ENCODE measurements at places on chromosomes 2 and 18.

GRCh38 chr2:3024401-3024935 is 353.1 kb downstream of the EIPR1 start:
- no peak for DNase-seq

- no peak for DNase-seq
Observed at GRCh38 chr2:72581560-72582181, 244.2 kb downstream of the EXOC6B start.

DNA sequence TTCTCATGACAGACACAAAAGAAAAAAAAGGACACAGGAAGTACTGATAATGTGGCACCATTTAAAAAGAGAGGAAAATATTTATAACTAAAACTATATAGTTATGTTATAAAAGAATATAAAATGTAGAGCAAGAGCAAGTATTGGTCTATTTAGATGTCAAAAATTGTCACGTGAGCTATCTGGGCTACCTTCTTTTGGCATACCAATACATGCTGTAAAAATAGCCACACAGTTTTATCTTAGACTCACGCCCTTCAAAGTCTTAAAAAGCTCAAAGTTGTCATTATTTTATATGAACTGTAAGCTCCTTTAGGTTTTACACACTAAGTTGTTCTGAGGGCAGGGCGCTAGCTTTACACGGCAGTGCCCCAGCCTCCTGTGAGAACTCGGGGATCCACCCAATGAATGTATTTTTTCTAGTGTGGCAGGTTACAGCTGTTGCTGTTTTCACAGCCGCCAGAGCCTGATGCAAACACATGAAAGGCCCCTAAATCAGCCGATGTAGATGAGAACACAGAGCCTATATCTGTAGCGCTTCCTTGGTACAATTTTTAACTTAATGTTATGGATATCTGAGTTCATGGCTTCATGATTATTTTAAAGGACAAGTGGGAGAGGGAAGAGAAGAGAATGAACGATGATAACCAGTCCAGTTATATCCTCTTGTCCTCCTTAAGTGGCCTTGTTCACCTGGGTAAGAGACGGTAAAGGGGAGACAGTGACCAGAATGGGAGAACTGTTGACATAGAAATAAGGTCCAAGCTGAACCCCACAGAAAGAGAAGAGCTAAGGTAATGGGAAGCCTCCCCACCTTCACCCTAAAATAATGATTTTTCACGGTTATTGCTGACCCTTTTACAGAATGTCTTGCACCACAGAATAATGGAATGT is 130.8 kb downstream of the CACNB4 start:
- DNase-seq: no peak

DNA sequence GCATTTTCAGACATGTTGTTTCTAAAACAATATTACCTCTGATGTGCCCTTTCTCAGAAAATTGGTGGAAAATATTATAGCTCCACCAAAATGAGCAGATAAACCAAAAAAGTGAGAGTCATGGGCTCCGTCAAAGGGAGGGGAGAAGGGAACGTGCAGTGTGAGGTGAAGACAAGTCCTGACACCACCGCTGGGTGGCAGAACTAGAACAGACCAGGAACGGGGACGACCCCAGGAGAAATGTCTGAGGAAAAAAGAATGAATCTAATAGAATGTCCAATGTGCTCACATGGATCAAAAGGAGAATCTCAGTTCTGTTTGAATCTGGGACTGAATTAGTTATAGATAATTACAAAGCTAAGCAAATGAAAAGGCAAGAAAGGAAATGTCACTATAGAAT is 22.6 kb upstream of the BCL2 start:
- DNase-seq: peak; percentile 43

DNA sequence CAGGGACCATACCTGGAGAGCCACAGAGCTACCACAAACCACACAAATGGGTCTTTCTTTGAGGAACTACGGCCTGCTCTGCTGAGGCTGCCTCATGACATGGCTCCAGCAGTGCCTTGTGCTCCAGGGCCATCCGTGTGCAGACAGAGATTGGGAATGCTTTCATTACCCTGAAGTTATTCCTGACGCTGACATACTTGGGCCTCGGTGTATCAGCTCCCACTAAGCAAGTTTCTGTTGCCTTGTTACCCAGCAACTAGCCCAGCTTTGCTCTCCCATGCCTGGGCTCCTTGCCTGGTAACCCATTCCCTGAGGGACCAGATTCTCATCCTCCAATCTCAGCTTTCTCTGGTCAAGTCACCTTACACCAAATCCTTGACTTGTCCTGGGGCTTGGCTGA is 80.3 kb upstream of the FZD7 start:
- no peak for DNase-seq

GRCh38 chr2:118177884-118178283 is 89.6 kb downstream of the INSIG2 start:
- DNase-seq: no peak

- no peak for DNase-seq
Observed at GRCh38 chr2:86646865-86647264, 23.2 kb upstream of the RNF103 start.

- no peak for DNase-seq
Observed at GRCh38 chr2:222483513-222484039, 59.2 kb downstream of the SGPP2 start.

DNA sequence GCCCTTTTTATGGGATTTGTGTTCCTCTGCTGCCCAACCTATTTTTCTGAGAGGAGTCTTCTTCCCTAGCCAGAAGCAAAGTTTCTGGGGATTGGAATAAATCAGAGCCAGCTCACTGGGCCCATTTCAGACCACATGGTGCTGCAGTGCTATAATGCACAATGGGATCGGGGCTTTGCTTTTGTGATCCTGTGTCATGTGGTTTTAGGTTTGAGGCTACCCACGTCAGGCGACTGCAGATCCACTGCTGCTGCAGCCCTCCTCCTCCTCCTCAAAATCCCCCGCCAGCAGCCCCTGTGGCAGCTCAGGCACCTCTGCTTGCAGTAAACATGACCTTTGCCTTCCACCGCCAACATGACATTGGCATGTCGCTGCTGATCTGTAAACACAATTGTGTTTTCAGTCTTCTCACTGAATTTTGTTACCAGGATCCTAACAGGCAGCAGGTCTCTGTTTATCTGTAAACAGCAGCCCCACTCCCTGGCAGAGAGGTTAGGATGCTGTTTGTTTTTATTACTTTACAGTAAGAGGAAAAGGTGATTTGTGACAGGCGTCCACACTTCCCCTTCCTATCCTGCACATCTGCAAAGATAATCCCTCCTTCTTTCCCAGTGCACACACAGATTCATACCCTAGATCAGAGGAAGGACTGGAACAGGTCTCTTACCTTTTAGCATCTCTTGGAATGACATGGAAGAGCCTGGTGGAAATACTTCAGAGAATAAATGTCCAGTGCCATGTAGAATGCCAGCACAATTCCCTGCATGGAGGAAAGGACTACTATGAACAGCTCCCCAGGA is 130.8 kb downstream of the FOXI3 start:
- DNase-seq: no peak

DNA sequence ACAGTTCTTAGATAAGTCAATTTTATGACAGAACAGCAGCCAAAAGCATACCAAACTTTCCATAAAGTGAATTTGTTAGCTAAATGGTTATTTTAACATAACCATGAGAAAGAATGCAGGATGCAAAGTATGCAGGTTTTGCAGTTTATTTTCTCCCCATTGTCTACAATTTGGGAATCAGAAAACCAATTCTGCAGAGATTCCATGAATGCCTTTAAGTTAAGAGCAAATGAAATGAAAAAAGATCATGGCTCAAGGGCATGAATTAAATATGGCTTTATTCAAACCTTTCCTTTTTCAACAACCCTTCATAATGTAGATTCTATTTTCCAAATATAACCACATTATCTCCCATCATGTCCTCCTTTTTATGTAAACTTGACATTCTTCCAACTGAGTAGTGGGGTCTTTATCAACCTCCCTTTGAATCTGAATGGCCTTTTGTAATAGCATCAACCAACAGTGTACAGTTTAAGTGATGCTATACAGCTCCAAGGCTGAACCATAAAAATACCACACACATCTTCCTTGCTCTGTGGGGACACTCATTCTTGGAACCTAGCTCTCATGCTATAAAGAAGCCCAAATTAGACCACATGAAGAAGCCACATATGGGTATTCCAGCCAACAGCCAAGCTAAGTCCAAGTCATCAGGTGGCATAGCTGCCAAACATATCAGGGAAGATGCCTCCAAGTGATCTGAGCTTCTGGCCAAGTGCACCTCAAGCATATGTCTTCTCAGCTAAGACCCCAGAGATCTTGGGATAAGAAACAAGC is 49.8 kb downstream of the PIAS2 start:
- no peak for DNase-seq

DNA sequence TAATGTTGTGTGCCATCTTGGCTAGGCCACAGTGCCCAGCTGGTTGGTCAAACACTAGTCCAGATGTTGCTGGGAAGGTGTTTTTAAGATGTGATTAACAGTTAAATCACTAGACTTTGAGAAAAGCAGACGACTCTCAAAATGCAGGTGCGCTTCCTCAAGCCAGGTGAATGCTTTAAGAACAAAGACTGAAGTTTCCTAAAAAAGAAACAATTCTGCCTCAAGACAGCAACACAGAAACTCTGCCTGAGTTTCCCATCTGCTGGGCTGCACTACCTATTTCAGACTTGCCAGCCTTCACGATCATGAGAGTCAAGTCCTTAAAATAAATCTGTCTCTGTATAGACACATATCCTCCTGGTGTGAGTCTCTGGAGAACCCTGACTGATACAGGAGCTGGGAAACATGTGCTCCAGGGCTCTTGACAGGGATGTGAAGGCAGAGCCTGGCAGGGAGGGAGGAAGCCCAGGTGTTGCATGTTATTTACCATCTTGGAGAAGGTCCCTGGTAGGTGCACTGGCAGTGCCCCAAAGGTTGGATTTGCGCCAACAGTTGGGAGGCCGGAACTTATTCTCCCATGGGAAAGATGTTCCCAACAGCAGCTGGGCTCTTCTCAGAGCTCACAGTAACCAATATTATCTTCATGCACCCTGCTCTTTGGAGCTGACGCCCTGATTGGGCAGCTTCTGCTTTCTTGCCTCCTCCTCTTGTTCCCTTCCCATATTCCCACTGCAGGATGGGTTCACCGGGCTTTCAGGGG is 43.9 kb downstream of the ST6GAL2 start:
- DNase-seq: no peak

DNA sequence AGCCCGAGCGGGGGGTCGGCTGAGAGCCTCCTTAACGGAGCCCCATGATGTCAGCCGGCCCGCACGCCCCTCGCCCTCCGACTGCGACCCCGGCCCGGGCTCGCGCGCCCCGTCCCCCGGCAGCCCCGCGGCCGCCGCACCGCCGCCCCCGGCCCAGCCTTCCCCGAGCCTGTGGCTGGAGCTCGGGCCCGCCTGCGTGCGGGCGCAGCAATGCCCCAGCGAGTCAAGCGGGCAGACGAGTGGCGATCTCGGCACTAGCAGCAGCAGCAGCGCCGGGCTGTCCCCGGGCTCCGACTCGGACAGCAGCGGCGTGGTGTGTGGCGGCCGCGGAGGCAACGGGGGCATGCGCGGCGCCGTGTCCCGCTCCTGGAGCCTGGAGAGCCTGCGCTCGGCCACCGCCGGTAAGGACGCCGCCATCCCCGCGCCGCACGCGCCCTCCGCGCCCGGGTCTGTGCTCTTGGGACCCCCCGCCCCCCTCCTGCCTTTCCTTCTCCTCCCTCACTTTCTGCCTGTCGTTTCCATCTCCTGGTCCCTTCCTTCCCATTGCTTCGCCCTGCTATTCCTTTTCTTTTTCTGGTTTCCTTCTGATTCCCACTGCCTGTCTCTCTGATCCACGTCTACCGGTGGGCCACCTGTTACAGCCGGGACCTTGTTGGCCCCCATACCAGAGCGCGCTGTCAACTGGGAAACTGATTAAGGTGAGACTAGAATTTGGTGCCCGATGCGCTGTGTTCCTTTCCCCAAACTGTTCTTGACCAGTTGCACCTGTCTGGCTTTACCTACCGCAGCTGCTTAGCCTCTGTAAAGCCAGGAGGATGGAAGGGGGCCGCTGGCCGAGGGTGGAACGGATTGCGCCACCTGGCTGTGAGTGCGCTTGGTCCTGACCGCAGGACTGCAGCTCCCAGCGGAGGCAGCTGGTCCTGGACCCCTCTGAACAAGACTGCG is 127.4 kb downstream of the ARHGEF4 start:
- DNase-seq: no peak

DNA sequence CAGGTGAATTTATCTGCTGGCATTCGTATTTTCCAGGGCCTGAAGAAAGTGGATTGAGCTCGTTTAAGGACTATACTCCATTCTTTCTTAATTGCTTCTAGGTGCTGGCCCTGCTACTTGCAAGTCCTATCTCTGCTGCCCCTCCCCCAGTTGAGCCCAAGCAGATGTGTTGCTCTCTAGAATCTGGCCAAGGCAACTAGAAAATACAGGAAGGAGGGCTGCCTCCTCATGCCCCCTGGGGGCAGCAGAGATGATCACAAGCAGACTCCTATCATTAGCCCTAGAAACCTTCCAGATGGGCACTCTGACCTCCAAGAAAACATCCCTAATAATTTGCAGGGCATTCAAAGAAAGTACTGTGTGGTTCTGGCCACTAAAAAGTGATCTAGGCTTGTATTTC is 72.5 kb upstream of the CYP26B1 start:
- no peak for DNase-seq

DNA sequence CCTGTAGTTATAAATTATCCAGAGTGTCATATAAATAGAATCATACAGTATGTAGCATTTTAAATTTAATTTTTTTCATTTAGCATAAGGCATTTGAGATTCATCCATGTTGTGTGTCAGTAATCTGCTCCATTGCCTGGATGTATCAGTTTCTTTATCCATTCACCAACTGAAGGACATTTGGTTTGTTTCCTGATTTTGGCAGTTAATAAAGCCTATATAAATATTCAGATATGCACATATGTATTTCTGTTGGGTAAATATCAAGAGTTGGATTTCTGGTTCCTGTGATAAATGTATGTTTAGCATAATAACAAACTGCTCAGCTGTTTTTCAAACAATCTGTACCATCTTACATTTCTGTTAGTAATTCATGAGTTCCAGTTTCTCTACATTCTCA is 39.9 kb downstream of the CCDC150 start:
- no peak for DNase-seq

- DNase-seq: no peak
Observed at GRCh38 chr18:24585996-24586566, 125.6 kb downstream of the HRH4 start.

DNA sequence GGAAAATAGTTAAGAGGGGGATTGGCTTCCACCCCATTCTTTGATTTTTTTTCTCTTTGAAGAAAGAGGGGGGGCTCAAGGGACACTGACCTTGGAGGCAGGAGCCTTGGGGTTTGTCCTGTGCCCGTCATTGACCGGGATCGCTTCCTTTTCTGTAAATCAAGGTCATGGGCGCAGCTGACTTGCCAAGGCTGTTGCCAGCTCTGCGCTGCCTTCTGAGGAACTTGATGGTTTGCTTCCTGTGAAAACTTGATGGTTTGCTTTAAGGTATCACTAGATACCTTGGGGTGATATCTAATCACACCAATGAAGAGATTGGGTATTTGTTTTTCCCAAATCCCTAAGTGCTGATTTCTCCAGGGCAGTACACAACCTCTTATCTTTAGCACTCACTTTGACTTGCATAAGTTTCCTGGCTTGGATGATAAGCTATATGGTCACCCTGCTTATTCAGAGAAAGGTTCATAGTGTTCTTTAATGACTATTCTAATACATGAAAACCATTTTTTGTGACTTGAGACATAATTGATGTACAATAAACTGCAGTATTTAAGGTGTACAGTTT is 56.0 kb downstream of the DGKD start:
- no peak for DNase-seq
